ENCODE measurements at places on chromosomes 5 and 9.

DNA sequence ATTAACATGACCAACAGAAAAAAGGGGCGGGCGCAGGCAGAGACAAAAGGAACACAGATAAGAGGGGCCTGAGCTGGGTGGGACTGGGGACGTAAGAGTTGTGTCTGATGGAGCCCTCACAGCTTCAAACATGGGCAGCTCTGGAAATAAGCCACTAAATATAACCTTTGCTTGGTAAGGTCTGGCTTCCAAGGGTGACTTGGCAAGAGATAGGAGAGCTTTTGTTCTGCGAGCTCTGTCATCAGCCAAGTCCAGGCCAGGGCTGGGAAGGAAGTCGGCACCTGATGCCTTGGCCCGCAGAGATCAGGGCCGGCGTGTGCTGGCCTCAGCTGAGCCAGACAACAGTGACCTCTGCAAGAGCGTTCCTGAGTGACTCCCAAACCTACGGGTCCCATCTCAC lies 11.8 kb downstream of the TRUB2 start:
- no peak for DNase-seq

GRCh38 chr9:71897577-71897976 lies 13.4 kb downstream of the ABHD17B start:
- no peak for DNase-seq

- no peak for DNase-seq
Observed at GRCh38 chr9:109369285-109369684, 48.4 kb upstream of the EPB41L4B start.

DNA sequence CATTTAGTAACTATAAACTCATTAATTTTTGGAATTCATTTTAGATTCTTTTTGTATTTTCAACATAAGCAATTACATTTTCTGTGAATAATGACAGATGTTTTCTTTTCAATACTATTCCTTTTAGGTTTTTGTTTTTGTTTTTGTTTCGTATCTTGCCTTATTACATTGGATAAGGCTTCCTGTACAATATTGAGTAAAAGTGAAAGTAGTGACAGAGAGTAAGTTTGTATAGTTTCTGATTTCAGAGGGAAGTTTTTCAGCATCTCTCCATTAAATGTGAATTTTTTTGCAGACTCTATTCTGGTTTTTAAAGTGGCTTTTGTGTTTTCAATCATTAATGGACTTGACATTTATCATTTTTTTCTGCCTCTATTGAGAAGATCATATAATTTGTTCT lies 12.8 kb upstream of the CAMK4 start:
- no peak for DNase-seq

- no peak for DNase-seq
Observed at GRCh38 chr9:75448955-75449354, 360.6 kb downstream of the OSTF1 start.

- no peak for DNase-seq
Observed at GRCh38 chr5:28850320-28850921, 1812.0 kb upstream of the CDH9 start.
